ENCODE measurements at places on chromosomes 6 and 20.

DNA sequence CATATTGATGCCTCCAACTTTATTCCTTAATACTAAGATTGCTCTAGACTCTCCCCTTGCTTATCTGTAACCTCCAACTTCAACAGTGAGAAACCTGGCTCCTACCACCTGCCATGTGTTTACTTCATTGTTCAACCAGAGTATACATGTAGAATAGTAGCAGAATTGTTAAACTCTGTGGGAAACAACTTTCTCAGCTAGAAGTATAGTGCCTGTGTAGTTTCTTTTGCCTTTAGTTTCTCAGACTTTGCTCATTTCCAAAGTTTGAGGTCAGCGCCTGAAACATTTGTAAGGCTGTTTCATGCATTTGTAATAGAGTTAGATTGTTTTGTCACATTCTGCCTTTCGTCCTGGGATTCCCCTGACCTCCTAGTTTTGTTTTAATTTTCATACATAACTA lies 34.9 kb upstream of the HECA start:
- DNase-seq = no peak

GRCh38 chr6:71035871-71036270 lies 79.0 kb upstream of the B3GAT2 start:
- no peak for DNase-seq

DNA sequence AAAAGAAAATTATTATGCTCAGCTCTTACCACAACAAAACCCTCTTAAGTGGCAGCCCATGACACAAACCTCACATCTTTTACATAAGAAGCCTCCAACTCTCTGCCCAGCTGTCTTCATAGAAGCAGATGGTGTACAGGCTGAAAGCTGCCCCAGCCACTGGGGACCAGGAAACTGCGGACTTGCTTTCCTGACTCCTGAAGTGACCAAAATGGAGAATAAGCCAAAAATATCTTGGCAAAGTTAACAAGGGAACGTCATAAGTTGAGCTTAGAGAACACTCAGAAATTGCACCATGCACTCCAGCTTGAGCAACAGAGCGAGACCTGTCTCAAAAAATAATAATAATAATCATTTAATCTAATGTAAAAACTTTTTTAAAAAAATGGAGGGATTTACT lies 160.3 kb upstream of the CDYL start:
- no peak for DNase-seq

GRCh38 chr6:24356310-24356973 lies 1.4 kb downstream of the DCDC2 start:
- DNase-seq = no peak

- DNase-seq = no peak
These were observed 324.9 kb upstream of the TBX18 start for GRCh38 chr6:85089255-85089654.

- no peak for DNase-seq
These were observed 603.9 kb upstream of the SLC35B3 start for GRCh38 chr6:9039258-9039657.

- DNase-seq = no peak
These were observed 45.2 kb upstream of the RSPO3 start for GRCh38 chr6:127073222-127073621.

DNA sequence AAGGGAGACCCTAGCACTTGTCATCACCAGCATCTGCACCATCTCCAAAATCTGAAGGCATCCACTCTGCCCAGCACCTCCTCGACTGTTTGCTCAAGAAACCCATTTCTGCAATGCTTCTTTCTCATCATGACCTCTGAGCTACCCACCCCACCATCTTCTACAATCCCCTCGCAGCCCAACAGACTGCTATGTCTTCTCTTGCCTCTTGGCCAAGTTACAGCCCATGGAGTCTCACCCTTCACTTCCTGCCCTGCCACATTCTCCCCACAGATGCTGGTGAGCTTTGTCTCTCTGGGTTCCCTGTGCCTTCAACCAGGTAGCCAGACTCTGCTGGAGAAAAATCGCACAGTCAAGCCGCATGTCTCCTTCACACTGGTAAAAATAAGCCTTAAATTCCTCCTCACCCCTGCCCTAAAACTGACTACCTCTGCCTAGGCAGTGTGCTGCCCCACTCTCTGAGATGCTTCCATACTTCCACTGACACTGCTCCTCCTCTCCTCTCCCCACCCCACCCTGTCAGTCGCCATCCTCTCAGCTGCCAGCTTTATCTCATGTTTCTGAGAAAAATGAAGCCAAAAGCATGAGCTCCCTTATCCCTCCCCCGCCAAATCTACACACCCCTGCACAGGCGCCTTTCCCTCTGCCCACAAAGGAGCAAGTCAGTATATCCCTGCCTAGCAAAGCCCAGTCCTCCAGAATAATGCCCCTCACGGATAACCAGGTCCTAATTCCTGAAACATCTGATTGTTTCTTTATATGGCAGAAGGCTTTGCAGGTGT lies 2.3 kb upstream of the TXNDC5 start:
- no peak for DNase-seq

- no peak for DNase-seq
These were observed 158.9 kb downstream of the RALGAPA2 start for GRCh38 chr20:20553541-20553940.

- no peak for DNase-seq
These were observed 45.5 kb upstream of the NRN1 start for GRCh38 chr6:6052216-6052615.

- DNase-seq = no peak
These were observed 65.6 kb downstream of the C6orf118 start for GRCh38 chr6:165243801-165244200.

GRCh38 chr20:50844430-50845100 lies 49.7 kb downstream of the BCAS4 start:
- no peak for DNase-seq

GRCh38 chr6:33751771-33752645 lies 5.3 kb upstream of the IP6K3 start:
- DNase-seq = no peak

- peak; percentile 79 for DNase-seq
These were observed 36.8 kb downstream of the ZMYND8 start for GRCh38 chr20:47319517-47320252.
